ENCODE measurements at places on chromosomes 7 and 10.

DNA sequence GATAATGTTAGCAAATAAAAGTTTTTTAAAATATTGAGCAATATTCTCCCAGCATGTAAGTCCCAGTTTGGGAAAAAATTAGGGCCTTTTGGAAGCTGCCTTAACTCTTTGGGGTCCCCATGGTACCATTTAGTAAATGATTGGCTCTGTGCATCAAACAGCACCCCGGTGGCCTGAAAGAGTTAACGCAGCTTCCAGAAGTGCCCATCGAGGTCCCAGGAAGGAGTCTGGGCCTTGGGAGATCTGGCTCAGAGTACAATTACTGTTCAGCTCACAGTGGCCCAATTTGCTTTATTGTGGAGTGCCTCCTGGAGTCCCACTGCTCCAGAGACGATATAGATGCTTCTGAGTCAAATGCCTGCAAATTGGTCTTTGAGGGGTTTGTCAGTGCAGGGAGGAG is 31.7 kb downstream of the WDFY4 start:
- no peak for DNase-seq

DNA sequence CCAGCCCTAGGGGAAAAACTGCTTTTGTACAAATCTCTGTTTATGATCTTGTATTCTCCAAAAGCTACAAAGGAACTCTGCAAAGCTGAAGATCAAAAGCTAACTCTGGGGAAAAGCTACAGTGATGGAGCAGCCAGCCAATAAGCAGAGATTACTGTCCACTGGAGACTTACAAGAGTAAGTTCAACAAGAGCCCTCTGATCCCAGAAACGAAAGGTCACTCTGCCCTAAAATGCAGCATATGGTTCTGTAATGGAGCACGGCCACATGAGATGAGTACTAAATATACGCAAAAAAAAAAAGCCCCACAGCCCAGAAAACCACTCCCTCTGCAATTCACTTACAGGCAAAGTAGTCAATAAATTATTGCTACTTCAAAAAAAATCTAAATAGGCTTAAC is 60.1 kb downstream of the ERCC6 start:
- DNase-seq: no peak

- DNase-seq: no peak
Observed at GRCh38 chr10:73908853-73909539, 1.9 kb upstream of the PLAU start.

GRCh38 chr7:116512520-116513188 is 12.2 kb upstream of the CAV1 start:
- DNase-seq: no peak

- DNase-seq: no peak
Observed at GRCh38 chr10:95221124-95221523, 27.1 kb downstream of the ACSM6 start.

- DNase-seq: no peak
Observed at GRCh38 chr10:71365366-71365765, 31.4 kb upstream of the CDH23 start.

- DNase-seq: no peak
Observed at GRCh38 chr7:39758234-39758970, 135.0 kb downstream of the RALA start.

DNA sequence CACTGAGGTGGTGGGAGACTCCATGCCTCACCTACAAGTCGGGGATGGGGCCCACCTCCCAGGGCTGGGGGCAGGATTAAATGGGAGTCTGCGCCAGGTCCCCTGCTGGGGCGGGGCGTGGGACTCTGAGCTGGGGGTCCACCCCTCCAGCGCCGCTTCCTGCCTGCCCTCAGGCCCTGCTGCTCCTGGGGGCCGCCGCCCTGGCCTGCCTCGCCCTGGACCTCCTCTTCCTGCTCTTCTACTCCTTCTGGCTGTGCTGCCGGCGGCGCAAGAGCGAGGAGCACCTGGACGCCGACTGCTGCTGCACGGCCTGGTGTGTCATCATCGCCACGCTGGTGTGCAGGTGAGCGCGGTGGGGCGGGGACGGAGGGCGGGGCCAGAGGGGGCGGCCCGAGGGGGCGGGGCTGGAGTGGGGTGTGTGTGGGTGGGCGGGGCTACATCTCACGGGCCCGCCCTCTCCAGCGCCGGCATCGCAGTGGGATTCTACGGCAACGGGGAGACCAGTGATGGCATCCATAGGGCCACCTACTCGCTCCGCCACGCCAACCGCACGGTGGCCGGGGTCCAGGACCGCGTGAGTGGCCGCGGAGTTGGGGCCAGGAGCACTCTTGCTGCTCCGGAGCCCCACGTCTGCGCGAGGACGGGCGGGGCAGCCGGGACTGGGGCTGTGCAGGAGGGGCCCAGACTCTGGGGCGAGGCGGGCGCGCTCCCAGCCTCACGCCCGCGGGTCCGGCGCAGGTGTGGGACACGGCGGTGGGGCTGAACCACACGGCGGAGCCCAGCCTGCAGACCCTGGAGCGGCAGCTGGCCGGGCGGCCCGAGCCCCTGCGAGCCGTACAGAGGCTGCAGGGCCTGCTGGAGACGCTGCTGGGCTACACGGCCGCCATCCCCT is 15.1 kb downstream of the TTYH3 start:
- DNase-seq: no peak

DNA sequence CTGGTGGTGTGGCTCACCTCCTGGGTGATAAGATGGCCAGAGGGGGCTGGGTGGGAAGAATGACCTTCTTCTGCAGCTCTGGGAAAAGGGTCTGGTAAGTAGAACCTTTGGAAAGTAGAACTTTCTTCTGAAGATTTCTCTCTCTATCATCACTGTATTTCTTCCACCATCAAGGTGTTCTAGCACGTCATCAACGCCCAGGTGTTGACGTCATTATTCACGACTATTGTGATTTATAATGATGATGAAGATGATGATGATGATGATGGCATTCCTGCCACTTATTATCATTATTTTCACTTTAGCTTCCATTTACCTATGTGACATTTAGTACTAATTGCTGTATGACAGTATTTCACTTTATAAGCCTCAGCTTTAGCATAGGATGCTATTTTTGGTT is 525.6 kb upstream of the ADARB2 start:
- DNase-seq: no peak

GRCh38 chr7:23472046-23472445 is 1.8 kb upstream of the IGF2BP3 start:
- DNase-seq: no peak
